ENCODE measurements at places on chromosomes 1 and 21.
A peak's percentile ranks its signal among the peaks of the same experiment; 100 is the strongest.

DNA sequence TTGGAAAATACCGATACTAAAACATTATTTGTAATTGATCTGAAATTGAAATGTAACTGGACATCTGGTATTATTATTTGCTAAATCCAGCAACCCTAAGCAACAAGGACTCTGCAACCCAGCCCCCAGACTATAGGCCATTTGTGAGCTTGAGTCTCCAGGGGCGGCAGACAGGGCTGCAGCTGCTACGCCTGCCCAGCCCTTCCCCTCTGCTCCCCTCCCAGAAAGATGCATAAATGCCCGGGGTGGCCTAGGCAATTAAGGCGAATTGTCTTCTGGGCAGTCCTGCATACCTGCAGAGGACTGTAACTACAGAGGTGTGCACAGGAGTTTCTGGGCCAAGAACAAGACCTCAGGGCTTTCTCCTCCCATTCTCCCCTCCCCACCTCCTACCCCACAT lies 41.2 kb upstream of the LBR start:
- peak; percentile 54 for DNase-seq

DNA sequence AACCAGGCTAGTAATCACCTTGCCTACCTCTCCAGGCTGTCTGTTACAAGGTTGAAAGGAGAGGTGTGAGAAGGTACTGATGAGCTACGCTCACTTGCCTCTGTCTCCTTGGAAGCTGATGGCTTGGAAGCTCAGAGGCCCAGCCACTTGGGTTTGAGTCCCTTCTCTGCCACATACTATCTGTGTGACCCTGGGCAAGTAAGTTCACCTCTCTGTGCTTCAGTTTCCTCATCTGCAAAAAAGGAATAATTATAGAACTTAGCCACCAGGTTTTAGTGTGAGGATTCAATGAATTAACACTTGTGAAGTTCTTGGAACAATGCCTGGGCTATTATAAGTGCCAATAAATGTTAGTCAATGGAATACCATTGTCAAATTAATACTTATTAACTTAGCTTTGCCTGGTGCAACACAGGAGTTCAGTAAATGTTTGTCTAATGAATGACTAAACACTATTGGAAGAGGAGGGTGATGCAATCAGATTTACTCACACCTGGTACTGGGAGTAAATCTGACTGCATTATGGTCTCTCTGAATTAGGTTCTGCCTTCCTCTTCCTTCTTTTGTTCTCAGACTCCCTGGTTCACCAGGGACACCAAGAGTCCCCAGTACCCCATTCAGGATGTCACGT lies 55.5 kb downstream of the TRABD2B start:
- DNase-seq: no peak

GRCh38 chr1:96521994-96522760 lies 199.4 kb upstream of the PTBP2 start:
- DNase-seq: no peak

DNA sequence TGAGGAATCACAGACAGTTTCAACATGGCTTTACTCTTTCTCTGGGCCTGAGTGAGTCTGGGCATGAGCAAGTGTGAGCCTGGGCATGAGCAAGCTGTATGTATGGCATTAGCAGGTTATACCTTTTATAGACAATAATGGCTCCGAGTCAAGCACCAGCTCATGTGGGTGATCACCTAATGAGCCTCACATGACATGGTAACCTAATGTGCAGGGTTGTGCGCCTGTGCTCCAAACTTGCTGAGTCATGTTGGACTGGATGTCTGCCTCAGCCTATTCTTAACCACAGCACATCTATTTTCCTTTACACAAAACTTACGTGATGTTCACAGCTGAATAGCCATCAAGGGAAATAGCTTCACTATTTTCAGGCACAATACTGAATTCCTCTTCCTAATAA lies 236.2 kb upstream of the NRIP1 start:
- no peak for DNase-seq

DNA sequence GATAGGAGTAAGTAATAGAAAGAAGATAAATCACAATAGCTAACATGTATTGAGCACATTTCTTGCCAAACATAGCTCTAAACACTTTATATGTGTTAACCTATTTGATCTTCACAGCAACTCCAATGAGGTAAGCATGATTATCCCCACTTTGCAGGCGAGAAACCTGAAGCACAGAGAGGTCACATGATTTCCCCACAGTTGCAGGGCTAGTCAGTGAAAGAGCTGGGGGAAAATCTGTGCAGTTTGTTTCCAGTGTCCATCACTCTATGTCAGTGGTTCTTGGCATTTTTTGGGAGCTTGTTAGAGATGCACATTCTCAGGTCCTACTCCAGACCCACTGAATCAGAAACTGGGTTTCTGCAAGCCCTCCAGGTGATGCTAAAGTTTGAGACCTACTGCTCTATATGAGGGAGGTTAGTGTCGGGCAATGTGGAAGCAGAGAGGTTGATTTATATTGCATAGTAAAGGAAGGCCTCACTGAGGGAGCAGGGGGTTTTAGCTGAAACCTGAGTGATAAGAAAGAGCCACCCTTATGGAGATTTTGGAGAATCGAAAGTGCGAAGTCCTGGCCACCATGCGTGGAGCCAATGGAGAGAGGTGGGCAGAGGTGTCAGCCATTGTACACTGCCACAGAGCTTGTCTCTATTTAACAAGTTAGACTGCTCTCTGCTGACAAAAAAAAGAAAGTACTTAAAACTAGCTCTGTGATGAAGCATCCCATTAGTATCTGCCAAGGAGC lies 20.9 kb downstream of the MCOLN3 start:
- DNase-seq: no peak

- no peak for DNase-seq
Measured at GRCh38 chr1:200128944-200129879, 101.7 kb downstream of the NR5A2 start.

DNA sequence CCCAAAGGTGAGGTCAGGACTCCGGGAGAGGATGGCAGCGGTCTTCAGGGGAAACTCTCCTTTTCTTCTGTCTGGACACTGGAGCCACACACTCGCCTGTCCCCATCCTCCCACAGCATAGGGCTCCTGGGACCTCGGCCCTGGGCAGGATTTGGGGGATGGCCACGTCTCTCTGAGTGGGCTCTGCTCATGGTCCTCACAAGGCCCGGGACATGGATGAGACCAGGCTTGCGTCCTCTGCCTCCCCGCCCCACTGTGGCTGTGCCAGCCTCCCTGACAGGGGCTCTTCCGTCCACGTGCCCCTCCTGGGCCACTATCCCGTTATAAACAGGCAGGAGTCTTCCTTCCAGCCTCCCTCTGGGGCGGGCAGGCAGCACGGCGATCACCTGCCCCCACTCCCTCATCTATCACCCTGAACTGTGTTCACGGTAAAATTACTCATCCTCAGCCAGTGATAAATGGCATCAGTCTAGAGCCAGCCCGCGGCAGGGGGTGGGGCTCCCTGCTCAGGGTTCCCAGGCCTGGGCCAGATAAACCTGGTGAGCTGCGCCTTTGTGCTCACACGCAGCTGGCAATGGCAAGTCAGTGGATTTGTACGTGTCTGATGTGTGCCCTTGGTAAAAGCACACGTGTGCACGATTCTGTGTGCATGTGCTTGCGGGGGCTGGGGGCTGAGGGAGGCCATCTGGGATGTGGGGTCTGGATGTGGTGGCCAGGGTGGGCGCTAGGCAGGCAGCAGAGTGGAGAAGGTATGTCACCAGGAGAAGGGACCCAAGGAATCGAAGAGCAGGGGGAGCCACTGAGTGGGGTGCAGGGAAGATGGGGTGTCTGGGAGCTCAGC lies 12.6 kb upstream of the SAMD11 start:
- DNase-seq: peak; percentile 42
